ENCODE measurements at places on chromosomes 12 and 14.
A peak's percentile ranks its signal among the peaks of the same experiment; 100 is the strongest.

- no peak for DNase-seq
Measured at GRCh38 chr12:4420138-4420670, 25.4 kb downstream of the FGF6 start.

DNA sequence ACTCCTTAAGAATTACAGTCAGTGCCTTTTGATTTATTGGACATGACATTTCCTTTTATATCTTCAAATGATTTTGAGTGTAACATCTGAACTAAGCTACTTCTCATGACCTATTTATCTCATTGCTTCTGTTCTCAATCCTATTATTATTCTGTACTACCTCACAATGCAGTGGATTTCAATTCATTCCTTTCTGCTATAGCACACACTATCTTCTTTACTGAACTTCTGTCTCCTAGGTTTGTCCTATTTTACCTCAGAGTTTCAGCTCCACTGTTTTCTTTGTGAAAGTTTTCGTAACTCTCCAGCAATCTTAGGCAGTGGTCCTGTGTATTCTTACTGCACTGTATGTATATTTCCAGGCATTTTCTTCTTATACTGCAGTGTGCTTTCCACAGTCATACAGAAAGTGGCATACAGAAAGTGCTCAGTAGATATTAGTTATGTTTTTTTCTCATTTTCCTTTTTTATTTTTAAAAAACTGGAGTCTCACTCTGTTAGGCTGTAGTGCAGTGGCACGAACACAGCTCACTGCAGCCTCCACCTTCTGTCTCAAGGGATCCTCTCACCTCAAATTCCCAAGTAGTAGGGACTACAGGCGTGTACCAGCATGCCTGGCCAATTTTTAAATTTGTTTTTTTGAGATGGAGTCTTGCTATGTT, 368.6 kb upstream of the RGS6 start:
- no peak for DNase-seq

GRCh38 chr12:103947871-103948555, 17.7 kb upstream of the TDG start:
- DNase-seq: no peak

DNA sequence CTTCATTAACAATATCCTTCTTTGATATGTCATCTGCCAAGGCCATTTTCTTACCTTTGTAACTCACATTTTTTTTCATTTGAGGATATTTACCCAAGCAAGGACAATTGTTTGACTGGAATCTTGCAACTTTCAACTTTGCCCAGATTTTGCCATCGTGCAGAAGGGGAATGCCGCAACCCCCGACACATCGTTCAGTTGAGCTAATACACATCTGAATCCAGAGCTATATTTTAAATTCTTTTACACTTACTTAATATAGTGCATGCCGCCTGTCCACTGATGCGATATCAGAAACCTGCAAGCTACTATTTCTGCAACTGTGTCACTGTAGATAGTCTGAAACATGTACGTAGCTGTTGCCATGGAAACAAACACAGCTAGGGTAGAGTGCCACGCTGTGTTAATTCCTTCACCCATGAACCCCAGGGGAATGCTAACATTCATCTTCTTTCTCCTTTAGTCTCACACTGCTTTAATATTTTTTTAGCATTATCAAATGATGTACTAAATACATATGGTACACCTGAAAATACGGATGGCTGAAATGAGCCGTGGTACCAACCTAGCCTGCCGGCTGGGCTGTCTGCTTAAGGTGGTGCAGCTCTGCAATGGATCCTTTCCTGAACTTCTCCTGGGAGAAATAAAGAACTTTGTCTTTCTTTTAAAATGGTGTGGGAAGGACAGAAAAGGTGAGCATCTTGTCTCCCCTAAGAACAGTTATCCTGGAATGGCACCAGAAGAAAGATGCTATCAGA, 77.0 kb upstream of the FOXN3 start:
- no peak for DNase-seq

GRCh38 chr14:52015411-52016030, 26.2 kb downstream of the RTRAF start:
- DNase-seq: no peak

DNA sequence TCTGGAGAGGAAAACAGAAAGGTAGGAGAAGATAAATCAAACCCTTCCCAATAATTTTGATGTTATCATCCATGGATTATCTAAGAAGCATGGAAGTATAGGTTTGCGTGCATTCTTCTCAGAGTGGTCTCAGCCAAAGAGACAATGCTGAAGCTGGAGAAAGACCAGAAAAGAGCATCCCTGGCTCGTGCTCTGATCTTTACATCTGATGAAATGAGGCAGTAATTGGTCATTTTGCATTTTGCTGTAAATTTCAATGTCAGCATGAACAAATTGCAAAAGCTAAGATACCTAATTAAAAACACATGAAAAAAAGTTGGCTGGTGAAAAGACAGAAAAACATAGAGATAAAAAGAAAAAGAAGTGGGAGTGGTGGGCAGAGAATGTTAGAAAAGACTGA, 252.4 kb downstream of the ITPR2 start:
- DNase-seq: no peak

DNA sequence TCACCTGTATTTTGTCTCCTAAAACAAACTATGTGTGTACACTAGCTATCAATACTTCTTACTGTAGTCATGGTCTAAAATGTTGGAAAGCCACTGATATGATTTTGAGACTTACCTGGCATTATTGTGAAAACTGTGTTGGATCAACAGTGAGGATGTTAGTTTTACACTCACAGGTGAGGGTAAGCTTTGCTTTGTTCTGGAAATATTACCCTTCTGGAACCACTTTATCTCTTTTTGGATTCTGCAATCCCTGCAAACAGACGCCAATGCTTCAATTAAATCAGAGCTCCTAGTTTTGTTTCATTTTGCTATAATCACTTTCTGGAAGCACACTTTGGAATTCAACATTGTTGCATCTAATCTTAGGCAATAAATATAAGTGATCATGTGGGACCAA, 223.3 kb downstream of the RPS29 start:
- no peak for DNase-seq

DNA sequence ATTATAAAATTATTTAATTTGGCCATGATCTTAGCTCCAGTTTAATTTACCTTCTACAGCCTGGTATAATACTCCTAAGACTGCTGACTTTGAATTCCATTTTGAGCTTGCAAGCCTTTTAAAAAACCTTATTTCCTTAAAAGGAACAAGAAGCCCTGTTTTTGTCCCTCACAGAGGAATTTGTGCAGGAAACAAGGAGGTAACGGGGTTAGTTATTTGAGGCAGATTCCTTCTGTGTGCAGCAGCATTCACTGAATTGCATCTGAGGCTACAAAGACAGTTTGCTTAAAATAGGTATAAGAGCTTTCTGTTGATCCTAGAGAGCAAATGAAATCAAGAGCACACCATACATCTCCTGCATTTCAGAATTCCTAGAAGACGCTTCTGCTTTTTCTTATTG, 403.3 kb upstream of the PRICKLE1 start:
- DNase-seq: no peak

DNA sequence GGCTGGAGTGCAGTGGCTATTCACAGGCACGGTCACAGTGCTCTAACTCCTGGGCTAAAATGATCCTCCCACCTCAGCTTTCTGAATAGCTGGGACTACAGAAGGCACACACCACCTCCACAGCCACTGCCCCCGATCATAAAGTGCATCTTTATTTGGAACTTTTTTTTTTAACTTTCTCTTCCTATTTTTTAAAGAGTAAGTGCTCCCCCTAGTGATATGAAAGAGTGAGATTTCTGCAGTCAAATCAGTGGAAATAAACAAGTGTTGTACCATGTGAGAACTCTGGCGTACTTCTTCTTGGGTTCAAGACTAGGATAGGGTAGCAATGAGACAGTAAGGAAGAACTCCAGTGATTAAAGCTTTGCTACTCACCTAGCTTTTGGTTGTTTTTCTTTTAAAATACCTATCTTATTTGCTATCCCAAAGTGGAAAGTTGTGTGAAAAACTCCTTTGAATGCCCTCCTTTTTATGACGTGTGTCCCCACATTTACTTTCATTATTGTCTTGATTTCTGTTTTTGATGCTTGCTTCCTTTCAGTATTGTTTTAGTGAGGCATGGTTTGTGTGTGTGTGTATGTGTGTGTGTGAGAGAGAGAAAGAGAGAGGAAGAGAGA, 6.6 kb downstream of the PPP4R4 start:
- no peak for DNase-seq

- DNase-seq: no peak
Measured at GRCh38 chr12:95386051-95386450, 87.9 kb upstream of the METAP2 start.

DNA sequence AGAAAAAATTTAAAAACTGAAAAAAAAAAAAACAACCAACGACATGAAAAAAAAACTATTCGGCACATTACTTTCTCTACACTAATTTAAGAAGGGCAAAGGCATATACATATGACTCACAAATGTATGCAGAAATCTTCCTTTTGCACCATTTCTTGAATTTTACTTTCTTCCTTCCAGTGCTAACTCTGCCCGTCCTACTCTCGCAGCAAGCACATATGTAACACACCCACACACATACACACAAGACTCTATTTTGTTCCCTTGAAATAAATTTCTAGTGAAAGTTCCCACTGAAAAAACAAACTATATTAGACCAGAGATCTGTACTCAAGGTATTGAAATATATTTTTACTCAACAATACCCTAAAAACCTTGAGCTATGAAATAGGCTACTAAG, 14.6 kb downstream of the BTG1 start:
- no peak for DNase-seq

- DNase-seq: no peak
Measured at GRCh38 chr12:48032597-48032996, 28.3 kb upstream of the COL2A1 start.

- no peak for DNase-seq
Measured at GRCh38 chr12:82437744-82438143, 79.4 kb downstream of the METTL25 start.

- DNase-seq: no peak
Measured at GRCh38 chr12:58764100-58764953, 156.0 kb downstream of the LRIG3 start.

DNA sequence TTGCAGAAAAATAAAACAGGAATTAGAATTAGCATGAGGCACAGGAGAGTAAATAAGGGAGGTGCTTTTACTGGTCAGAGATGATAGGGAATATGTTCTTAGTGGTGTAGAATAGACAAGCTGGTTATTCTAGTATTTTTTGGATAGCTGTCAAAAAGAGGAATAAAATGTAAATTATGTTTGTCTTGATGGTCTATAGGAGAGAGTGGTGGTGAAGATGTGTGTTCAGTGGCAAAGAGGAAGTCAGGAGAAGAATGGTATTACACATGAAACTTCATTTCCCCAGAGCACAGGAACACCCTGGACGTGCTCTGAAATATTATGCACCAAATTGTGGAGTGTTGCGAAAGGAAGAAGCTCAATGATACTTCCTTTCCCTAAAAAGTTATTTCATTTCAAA, 27.8 kb downstream of the MUCL1 start:
- no peak for DNase-seq

- DNase-seq: no peak
Measured at GRCh38 chr12:2751230-2751629, 43.5 kb upstream of the FKBP4 start.

- no peak for DNase-seq
Measured at GRCh38 chr12:27076928-27077327, 5.5 kb downstream of the C12orf71 start.

GRCh38 chr14:92653162-92653651, 95.2 kb downstream of the LGMN start:
- no peak for DNase-seq

- DNase-seq: peak; percentile 73
Measured at GRCh38 chr12:31324116-31324844, 1.7 kb downstream of the SINHCAF start.
